Central memory CD4-positive, alpha-beta T cell (primary cell): ENCODE measurements at places on chromosomes 1 and 21.

DNA sequence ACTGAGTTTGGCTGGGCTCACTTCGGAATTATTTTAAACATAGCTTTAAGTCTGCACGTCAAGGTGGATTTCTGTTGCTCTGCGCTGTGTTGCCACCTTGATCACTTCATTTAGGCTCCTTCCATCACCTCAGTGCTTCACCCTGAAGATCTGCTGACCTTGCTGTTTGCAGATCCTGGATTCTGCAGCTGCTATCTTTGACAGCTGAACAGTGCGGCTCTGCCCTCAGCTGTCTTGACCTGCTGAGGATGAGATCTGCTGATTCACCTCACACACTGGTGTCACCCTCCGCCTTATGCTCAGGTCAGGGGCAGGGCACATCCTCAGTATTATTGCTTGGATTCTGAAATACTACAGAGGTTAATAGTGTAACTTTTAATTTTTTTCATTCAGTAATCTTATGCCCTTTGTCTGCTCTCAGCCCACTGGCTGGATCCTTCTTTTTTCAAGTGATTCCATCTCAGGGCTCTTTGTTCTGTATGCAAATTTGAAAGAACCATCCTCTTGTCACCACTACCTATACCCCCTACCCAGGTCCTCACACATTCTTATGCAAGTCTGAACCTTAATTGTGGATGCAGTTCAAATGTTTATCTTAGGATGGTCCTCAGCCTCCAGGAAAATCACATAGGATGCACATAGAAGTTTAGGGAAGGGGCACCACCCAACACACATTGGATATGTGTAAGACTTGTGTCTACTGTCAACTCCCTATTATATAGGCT, 364.0 kb downstream of the OLFM3 start:
- no peak for DNase-seq

- DNase-seq: no peak
Observed at GRCh38 chr1:67604778-67605177, 80.2 kb upstream of the GADD45A start.

- DNase-seq: no peak
Observed at GRCh38 chr1:27192039-27192529, 37.2 kb upstream of the SLC9A1 start.

- no peak for DNase-seq
Observed at GRCh38 chr1:226549937-226550671, 1.5 kb downstream of the STUM start.

- DNase-seq: no peak
Observed at GRCh38 chr1:235910357-235911299, 43.9 kb upstream of the LYST start.
